ENCODE measurements at places on chromosomes 12 and 14.

GRCh38 chr12:114851981-114852380 lies 168.0 kb upstream of the TBX3 start:
- DNase-seq = no peak

- peak; percentile 56 for DNase-seq
Observed at GRCh38 chr12:102948941-102949352, 8.5 kb upstream of the ASCL1 start.

DNA sequence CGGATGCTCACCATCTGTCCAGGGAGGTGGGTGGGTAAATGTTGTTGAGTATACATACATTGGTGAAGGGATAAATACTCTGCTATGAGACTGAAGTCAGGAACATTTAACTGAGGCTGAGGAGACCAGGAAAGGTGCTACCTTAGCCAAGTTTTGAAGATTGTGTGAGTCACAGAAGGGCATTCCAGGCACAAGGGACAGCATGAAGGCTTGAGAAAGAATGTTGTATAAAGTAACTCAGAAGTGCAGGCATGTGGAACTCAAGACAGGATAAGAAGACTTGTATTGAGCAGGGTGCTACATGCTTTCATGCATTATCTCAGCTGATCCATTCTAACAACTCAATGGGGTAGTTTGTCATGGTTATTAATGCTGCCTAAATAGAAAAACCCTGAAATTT lies 112.7 kb downstream of the IPO8 start:
- no peak for DNase-seq

DNA sequence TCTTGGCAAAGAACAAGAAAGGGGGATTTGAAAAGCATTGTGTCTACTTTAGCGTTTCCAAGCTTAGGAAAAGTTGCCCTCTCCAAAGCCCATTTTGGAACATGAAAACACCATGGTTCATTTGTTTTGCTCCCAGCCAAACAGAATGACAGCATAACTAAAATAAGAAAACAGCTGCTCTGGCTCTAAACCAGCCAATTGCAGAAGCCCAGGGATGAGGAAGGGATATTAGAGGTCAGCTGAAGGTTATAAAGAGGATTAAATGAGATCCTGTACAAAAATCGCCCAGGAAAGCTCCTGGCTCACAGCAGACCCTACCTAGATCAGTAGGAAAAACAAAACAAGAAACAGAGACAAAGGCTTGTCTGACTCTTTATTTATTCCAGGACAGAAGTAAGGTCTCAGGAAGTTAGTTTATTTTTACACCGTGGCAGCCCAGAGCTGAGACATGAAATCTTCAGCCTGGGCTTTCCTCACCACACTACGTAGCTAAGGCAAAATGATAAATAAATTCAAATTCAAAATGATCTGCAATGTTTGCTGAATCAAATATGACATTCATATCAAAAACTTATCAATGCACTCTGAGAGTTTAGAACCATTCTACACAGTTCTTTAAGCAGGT lies 25.9 kb downstream of the SPX start:
- DNase-seq = no peak

DNA sequence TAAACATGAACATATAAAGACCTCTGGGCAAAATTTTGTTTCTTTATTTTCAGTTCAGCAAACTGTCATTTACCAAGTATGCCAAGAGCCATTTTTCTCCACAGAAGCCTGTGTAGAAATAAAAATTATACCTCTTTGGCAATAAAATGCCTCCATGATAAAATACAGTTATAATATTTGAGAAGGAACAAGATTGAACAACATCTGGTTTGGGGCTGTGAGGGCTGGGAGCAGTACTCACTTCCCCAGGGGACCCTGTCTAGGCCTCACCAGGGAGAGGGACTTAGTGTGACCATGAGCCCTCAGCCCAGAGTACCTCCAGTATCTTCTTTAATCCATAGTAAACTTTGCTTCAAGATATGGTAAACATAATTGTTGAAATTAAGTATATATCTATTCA lies 65.1 kb downstream of the DAAM1 start:
- no peak for DNase-seq

GRCh38 chr14:77498120-77498979 lies at the start of gene ISM2:
TSS of gene ISM2 (minus strand) at chr14:77498816. CDS start at chr14:77498793, 23 bp downstream.
- DNase-seq = peak; percentile 61

DNA sequence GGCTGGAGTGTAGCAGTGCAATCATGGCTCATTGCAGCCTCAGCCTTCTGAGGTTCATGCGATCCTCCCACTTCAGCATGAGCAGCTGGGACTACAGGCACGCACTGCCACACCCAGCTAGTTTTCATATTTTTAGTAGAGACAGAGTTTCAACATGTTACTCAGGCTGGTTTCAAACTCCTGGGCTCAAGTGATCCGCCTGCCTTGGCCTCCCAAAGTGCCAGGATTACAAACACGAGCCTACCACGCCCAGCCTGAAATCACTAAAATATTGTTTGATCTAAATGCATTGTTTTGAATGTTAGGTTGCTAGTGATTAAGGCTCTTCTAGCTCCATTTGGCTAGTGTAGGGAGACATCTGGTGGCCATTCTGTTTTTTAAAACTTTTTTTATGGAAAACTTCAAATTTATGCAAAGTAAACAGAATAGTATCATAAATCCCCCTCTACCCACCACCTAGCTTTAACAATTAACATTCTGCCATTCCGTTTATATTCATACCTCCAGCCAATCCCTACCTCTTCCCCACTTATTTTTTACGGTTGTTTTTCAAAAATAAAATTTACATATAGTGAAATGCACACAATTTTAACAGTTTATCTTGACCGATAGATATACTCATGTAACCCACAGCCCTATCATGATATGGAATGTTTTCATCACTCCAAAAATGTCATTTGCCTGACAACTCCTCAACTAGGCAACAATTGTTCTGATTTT lies 37.8 kb downstream of the MYO1H start:
- DNase-seq = peak; percentile 72

GRCh38 chr12:111219440-111219839 lies 149.5 kb downstream of the PHETA1 start:
- DNase-seq = no peak

DNA sequence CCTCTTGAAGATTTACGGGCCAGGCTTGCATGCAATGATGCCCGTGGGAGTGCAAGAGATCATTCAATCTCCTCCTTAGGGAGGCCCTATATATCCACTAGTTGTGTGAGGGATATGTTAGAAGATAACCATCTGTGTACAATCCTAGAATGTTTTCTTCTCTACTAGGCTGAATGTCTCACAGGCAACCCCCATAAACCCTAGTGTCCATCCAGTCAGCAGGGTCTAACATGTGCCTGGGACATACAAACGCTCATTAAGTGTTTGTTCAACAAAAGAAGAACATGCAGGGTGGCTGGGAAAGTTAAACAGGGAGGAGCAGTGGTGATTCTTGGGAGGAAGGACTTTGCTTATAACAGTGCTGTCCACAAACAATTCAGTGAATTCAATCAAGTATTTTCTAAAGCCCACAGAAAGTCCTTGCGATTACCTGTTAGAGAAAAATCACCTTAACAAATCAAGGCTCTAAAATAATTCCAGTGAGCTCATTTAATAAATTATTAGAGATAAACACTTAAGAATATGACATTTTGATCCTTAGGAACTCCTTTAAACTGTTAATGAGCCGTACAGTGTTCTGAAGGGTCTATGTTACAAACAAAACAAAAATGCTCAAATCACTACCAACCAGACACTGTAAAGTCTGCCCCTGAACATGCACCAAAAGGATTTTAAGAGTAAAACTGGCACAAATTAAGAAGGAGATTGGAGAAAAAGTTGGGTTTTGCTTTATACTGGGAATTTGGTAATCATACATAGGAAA lies 96.6 kb upstream of the FERMT2 start:
- DNase-seq = no peak

- DNase-seq = no peak
Observed at GRCh38 chr12:122407208-122407607, 15.3 kb downstream of the CLIP1 start.

GRCh38 chr14:105043641-105044040 lies 21.6 kb downstream of the GPR132 start:
- no peak for DNase-seq

DNA sequence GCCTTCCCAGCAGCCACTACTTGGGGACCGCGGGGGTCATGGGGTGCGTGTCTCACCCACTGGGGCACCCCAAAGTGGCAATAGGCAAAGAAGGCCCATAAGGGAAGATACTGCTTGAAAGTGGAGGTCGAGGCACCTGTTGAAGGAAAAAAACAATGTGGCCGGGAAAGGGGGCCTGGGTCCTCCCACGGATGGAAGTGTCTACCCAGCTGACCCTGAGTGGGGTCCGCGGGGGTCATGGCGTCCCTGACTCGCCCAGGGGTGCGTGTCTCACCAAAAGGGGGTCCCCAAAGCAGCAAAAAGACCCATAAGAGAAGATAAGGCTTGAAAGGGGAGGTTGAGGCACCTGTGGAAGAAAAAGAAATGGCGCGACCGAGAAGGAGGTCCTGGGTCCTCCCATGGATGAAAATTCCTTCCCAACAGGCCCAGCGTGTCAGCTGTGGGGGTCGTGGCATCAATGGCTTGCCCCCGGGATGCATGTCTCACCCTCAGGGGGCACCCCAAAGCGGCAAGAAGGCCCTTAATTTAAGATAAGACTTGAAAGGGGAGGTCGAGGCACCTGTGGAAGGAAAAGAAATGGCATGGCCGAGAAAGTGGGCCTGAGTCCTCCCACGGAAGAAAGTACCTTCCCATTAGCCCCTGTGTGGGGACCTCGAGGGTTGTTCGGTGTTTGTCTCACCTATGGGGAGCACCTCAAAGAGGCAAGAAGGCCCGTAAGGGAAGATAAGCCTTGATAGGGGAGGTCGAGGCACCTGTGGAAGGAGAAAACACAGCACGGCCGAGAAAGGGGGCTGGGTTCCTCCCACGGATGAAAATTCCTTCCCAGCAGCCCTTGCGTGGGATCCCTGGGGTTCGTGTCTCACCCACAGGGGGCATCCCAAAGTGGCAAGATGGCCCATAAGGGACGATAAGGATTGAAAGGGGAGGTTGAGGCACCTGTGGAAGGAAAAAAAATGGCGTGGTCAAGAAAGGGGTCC lies 266.0 kb downstream of the ALG10 start:
- DNase-seq = no peak
